Activated naive CD4-positive, alpha-beta T cell treated with anti-CD3 and anti-CD28 coated beads, Interleukin-2, amount 50 U/mL, for 72 hours (primary cell): ENCODE measurements at places on chromosomes 5 and 9.

- no peak for DNase-seq
Observed at GRCh38 chr9:105341434-105342146, 97.1 kb downstream of the SLC44A1 start.

GRCh38 chr9:129137292-129138143 is 26.3 kb downstream of the PTPA start:
- DNase-seq, result no peak

DNA sequence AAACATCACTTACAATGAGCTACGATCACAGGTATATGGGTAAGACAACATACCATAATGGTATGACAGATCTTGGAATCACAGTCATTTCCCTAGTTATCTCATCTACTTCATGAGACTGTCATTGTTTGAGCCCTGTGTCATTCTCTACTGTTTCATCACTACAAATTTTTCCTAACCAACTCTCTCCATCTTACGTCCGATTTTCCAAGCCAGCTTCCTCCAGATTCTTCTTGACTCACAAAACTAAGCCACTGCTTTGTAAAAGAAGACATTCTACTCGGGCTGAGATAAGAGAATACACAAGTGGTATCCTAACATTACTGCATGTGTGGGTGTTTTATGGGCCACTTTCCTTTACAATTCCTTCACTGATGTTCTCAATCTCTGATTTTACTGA is 49.6 kb downstream of the SERINC5 start:
- DNase-seq, result no peak

GRCh38 chr5:169650701-169651331 is 13.7 kb downstream of the DOCK2 start:
- DNase-seq, result no peak

- DNase-seq, result no peak
Observed at GRCh38 chr9:137305798-137306065, 3.7 kb upstream of the NRARP start.

GRCh38 chr5:1219768-1220100 is 5.4 kb upstream of the SLC6A18 start:
- no peak for DNase-seq
